D721Med (cell line): ENCODE measurements at places on chromosomes 7 and 10.

- no peak for DNase-seq
Observed at GRCh38 chr7:133705596-133705995, 421.5 kb upstream of the LRGUK start.

GRCh38 chr7:47600199-47601118, 18.5 kb upstream of the TNS3 start:
- DNase-seq: no peak

DNA sequence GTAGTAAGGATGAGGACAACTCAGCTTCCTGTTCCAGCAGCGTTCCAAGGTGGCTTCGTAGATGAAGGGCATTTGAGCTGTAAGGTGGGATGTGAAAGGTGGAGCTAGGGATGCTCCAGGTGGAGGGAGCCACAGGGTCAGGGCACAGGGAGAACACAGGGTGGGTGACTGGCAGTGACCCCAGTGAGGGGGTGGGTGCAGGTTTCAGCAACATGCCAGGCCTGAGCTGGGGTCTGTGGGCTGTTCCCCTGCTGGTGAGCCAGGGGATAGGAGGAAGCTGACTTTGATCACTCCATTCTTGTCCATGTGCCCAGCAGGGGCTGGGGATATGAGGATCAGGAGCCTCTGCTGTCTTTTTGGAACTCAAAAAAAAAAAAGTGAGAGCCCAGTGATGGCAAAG, 33.2 kb downstream of the CDH23 start:
- no peak for DNase-seq

DNA sequence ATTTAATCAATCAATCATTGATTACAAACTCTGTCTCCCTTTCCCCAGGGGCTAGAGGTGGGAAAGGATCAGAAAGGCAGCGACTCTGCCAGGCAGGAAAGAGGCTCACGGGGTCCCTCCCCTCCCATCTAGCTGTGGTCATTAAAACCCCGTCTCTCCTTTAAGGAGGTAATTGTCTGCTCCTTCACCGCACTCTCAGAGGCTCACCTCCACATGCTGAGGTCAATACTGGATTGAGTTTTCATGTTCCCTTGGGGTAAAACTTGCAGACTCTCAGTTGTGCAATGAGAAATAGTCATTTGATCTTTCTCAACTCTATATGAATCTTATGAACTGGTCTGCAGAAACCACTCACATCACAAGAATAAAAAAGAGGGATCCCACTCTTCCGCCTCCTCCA, 368.8 kb downstream of the ADRA2A start:
- no peak for DNase-seq

DNA sequence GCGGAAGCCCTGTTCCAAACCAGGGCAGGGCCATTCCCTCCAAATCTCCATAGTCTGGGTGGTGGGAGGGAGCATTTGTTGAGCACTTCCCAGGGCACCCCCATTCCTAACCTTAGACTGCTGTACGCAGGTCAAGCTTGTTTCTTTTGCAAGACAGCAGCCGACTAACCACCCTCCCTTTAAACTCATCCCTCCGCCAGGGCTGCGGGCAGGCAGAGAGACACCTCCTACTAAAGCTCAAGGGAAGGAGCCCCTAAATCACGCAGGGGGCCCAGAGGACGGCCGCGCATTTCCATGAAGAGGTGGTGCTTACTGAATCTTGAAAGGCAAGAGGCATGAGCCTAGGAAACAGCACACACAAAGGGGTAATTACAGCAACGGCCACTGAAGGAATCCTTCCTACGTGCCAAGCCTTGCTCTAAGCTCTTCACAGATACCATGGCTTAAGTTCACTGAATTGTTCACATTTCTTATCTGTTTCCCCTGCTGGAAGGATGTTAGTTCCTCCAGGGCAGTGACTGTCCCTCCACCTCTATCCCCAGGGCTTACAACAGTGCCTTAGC, 90.0 kb downstream of the PROSER2 start:
- no peak for DNase-seq

DNA sequence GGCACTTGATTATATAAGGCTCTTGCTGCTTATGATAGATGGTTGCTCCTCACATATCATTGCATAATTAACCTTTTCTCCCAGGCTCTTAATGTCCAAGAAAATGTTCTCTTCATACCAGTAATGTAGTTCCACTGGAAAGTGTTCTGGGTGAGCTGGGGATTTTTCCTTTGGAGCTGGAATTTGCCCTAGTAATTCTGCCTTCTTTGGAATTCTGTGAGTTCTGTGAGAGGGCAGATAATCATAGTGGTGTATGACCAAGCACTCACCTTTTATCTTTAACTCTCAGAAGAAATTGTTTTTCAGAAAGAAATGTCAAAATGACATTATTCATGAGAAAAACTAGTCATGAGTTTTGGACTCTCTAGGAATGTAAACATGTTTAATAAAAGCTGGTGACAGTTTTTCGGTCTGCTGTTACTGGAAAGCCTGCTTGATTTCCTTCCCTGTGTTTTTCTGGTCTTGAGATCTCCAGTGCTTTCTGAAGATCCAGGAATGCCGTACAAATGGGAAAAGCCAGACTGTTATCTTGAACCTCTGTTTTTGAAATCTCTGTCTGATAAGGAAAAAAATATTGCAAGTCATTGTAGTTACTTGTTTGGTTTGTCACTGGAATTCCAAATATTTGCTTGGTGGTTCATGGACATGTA, 148.3 kb upstream of the PRPS1L1 start:
- no peak for DNase-seq

GRCh38 chr7:36448781-36449379, 59.2 kb downstream of the ANLN start:
- no peak for DNase-seq

DNA sequence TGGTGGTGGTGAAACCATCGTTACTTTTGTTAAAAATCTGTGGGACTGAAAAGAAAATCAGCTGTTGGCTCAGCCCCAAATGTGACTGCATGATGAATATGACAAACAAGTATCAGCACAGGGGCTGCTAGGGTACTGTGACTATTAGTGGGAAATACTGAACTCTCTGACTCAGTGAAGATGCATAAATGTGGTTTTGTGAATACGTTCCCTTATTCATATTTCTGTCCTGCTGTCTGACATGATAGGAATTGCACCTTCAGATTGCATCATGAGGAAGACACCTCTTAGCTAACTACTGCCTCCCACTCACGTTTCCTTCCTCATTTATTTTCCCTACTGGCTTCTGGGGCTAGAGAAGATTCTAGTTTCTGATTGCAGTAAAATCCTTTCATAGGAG, 1.4 kb downstream of the CLEC5A start:
- no peak for DNase-seq

DNA sequence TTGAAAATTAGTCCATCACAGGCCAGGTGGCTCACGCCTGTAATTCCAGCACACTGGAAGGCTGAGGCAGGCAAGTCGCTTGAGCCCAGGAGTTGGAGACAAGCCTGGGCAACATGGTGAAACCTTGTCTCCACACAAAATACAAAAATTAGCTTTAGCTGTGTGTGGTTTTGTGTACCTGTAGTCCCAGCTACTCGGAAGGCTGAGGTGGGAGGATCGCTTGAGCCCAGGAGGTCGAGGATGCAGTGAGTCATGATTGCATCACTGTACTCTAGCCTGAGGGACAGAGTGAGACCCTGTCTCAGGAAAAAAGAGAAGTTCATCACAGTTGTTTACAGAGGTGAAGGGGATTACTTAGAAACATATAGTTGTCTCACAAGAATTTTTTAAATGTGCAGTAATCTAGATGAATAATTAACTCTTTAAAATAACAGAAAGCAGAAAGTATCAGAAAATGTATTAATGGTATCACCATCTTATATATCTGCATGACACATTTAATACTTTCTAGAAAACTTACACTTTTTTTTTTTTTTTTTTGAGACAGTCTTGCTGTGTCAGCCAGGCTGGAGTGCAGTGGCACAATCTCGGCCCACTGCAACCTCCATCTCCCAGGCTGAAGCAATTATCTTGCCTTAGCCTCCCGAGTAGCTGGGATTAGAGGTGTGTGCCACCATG, 8.9 kb downstream of the LCOR start:
- no peak for DNase-seq

DNA sequence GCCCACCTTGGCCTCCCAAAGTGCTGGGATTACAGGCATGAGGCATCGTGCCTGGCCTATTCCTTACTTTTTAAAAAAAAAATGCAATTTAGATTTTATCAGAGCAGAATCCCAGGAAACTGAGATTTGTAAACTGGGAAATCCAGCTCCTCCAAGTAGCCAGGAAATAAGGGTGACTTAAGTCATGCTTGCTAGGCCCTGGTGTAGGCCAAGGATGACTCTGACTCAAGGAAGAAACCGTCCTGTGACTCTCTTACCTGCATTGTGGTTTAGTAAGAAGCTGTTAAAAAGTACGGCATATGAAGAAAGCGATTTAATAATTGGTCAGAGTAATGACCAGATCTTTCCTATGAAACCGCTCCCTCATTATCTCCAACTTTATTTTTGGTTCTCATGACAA, 10.2 kb downstream of the PFKP start:
- no peak for DNase-seq

DNA sequence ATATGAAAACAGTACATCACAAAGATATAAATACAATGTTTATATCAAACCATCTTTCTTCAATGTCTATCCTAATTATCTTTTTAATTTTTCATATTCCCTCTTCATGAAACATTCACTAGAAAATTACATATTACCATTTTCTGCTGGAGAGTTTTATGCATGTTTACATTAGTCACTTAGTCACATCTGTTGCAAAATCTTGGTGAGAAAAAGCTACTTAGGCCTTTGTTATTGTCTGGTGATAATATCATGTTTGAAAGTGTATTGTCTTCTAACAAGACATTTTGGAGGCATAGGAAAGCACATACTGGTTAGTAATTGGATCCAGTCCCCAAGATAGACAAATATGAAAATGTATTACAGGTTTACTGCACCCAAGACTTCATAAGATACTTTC, 163.6 kb downstream of the GNAI1 start:
- DNase-seq: no peak

GRCh38 chr10:50604049-50604640, 19.6 kb downstream of the SGMS1 start:
- DNase-seq: no peak

DNA sequence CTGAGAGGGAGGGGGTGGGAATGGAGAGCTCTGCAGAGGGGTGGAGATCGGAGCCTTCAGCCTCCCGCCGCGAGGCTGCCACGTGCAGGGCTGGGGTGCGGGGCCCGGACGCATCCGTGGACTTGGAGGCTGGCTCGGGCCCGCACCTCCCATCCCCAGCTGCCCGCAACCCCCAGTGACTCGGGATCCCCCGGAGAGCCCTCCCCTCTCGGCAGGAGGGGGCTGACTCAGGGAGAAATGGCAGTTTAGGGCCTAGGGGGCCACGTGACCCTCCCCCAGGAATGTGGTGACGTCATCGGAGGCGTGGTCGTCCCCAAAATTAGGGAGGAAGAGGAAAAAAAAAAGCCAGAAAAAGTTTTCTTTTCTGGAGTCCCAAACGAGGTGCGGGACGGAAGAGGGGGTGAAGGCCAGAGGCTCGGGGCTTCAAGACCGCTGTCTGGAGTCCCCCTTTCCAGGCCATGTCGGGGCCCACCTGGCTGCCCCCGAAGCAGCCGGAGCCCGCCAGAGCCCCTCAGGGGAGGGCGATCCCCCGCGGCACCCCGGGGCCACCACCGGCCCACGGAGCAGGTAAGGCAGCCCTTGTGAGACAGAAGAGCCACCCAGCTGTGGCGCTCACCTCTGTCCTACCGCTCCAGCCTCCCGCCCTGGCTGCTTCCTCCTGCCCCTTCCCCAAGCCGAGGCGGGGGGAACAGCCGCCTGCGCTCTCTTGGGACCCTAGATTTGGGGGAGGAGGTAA, at the start of gene TRIP6:
Gene TRIP6, plus strand, starts transcription at position 348 of the 736 bp plus-strand sequence. Its CDS starts 111 bp downstream, at position 459.
- no peak for DNase-seq

- DNase-seq: no peak
Observed at GRCh38 chr10:86232644-86233043, 134.0 kb downstream of the GRID1 start.

- DNase-seq: no peak
Observed at GRCh38 chr10:122244001-122244975, 26.8 kb upstream of the BTBD16 start.

- no peak for DNase-seq
Observed at GRCh38 chr7:2214636-2215035, 18.1 kb downstream of the MAD1L1 start.

DNA sequence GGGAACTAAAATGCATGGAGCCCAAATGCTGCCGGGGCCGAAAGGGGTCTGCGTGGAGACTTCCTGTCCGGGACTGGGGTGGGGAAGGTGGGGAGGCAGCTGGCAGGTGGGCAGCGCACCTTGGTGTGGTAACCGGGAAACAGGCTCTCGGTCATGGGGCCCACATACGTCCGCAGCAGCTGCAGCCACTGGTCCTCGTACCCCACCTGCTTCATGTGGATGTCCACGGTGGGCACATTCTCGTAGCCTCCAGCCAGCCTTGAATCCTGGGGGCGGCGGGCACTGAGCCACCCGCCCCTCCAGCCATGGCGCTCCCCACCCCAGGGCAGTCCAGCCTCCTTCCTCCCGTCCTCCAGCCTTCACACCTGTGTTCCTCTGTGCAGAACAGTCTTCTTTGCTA, 6.6 kb upstream of the MOGAT3 start:
- no peak for DNase-seq

- no peak for DNase-seq
Observed at GRCh38 chr10:14353291-14353913, 22.7 kb upstream of the FRMD4A start.

DNA sequence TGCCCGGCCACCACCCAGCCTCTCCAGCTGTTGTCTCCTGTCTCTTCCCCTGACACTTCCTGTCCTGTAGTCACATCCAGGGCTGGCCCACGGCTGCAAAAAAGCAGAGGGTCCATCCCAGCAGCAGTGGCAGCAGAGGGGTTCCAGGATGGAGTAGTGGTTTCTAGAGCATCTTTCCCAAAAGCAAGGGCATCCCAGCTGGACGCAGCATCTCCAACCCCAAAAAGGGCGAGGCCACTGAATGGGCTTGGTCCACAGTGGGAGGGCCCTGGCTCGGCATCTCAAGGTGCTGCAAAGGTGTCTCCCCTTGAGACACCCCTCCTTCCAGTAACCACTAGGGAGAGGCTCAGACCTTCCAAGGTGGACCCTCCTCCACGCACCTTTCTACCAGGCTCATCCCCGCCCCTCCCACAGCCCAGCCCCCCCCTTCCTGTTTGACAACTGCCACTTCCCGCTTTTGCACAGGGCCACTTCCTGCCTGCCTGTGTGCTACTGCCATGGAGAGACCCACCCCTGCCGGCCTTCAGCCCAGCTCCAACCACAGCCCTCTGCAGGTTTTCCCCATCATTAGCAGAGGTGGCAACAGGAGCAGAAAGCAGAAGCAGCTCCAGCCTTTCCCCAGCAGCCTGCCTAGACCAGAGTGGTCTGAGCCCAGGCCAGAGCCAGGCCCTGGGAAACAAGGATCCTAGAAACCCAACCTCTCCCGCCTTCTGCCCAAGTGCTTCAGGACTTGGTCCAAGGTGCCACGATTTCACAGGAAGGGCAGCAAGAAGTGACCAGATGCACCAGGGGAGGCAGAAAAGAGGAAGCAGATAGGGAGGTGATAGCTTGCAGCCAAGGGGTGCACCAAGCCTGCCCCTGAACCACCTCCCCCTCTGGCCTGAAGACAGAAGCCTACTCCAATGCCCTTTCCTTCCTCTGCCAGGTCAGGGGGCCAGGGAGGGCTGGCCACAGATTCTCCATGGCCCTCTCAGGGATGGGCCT, 8.6 kb downstream of the CAMK2G start:
- DNase-seq: no peak

GRCh38 chr10:107433605-107434004, 269.1 kb upstream of the SORCS1 start:
- no peak for DNase-seq

GRCh38 chr10:5684971-5685763, 529 bp downstream of the TASOR2 start:
- no peak for DNase-seq
